ENCODE measurements at places on chromosomes 7 and 10. TPM values are rescaled to one million over a fixed set of nuclear protein-coding genes. Genes with fewer than 3 reads are reported as not detected.

DNA sequence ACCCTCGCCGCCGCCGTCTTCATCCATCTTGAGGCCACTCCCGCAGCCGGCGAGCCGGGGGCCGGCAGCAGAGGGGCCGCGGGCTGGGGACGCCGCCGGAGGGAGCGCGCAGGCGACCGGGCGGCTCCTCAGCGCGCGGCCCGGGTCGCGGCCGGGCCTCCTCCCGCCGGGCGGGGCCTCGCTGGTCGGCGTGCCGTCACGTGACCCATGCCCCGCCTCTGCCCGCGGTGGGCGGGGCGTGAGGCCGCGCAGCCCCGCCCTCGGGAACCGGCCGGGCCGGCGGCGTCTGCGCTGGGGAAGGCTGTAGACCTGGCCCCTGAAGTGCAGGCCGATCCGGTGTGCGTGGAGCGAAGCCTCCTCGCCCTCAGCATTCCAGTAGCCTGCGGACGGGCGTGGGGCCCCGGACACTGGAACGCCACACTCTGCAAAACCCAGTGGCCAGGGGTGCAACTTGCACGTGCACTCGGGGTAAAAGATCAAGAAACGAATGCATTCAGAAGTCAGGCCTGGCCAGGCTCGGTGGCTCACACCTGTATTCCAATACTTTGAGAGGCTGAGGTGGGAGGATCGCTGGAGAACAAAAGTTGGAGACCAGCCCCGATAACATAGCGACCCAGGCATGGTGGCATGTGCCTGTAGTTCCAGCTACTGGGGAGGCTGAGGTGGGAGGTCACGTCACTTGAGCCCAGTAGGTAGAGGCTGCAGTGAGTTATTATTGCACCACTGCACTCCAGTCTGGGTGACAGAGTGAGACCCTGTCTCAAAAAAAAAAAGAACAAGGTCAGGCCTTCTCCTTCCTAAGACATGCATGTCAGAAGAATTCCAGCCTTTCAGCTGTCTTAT lies at the start of gene CYTH3:
Gene CYTH3 (minus strand): TSS at position 144 of the 843 bp plus-strand sequence. CDS start 117 bp downstream, at position 27.
- peak within 1 kb of the TSS; percentile 84 for H3K4me3 ChIP-seq
- no peaks in the 10 kb centered on the region for H3K27me3 ChIP-seq
- DNase-seq, result peak; percentile 97
- H3K4me1 ChIP-seq, result peaks cover 13% of the 10 kb centered on the region
- peak within 1 kb of the TSS; percentile 33 for H3K27ac ChIP-seq

- DNase-seq, result no peak
- H3K36me3 ChIP-seq, result no peaks in the 10 kb centered on the region
- no peaks in the 10 kb centered on the region for H3K27me3 ChIP-seq
- H3K4me1 ChIP-seq, result no peaks in the 10 kb centered on the region
Measured at GRCh38 chr7:48049850-48050249, 14.5 kb downstream of the C7orf57 start.

- no peak for DNase-seq
- peak overlapping the region; percentile 98 for H3K27ac ChIP-seq
- peak overlapping the region; percentile 8 for H3K4me3 ChIP-seq
- H3K27me3 ChIP-seq, result no peaks in the 10 kb centered on the region
- H3K4me1 ChIP-seq, result peaks cover 100% of the 10 kb centered on the region
Measured at GRCh38 chr10:80465451-80465835, 11.3 kb downstream of the TSPAN14 start.

GRCh38 chr7:122219253-122219865 lies 75.3 kb upstream of the AASS start:
- H3K4me3 ChIP-seq, result no peak overlapping the region
- no peak for DNase-seq
- H3K27me3 ChIP-seq, result no peaks in the 10 kb centered on the region

GRCh38 chr10:125928928-125929585 lies 32.7 kb downstream of the FANK1 start:
- no peak overlapping the region for H3K27ac ChIP-seq
- H3K4me3 ChIP-seq, result no peak overlapping the region
- H3K4me1 ChIP-seq, result no peaks in the 10 kb centered on the region
- no peaks in the 10 kb centered on the region for H3K36me3 ChIP-seq

DNA sequence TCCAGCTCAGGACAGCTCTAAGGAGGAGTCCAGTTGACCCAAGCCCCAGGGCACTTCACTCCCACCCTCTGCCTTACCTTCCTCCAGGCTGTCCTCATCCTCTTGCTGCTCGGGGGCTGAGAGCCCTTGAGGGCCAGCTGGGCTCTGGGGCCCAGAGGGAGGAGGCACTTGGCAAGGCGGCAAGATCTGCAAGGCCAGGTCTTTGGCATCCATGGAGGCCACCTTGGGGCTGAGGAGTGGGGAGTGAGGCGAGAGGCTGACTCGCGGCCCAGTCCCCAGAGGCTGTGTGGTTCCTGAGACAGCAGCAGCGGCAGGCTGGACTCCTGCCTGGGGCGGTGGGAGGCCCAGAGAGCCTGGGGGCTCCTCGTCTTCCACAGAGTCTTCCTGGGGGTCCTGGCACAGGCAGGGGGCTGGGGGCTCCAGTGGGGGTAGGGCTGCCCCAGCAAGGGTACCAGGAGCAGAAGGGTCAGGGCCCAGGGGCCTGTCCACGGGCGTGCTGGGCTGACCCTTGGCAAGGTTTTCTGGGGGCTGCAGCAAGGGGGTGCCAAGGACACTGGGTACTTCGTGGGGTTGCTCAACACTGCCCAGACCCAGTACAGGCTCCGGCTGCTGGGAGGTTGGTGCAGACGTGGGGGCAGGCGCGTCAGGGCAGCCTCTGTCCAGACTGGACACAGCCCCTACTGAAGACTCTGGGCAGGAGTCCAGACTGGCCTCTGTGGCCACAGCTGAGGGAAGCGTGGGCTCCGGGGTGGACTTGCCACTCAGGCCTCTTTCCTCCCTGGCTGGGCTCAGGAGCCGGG lies 6.5 kb downstream of the NACAD start:
- no peak overlapping the region for H3K27ac ChIP-seq
- H3K27me3 ChIP-seq, result no peaks in the 10 kb centered on the region
- no peak for DNase-seq
- H3K4me1 ChIP-seq, result no peaks in the 10 kb centered on the region

- no peak for DNase-seq
- no peak overlapping the region for H3K4me3 ChIP-seq
- H3K36me3 ChIP-seq, result no peaks in the 10 kb centered on the region
- H3K27ac ChIP-seq, result no peak overlapping the region
Measured at GRCh38 chr10:11007476-11008020, 10.1 kb upstream of the CELF2 start.

DNA sequence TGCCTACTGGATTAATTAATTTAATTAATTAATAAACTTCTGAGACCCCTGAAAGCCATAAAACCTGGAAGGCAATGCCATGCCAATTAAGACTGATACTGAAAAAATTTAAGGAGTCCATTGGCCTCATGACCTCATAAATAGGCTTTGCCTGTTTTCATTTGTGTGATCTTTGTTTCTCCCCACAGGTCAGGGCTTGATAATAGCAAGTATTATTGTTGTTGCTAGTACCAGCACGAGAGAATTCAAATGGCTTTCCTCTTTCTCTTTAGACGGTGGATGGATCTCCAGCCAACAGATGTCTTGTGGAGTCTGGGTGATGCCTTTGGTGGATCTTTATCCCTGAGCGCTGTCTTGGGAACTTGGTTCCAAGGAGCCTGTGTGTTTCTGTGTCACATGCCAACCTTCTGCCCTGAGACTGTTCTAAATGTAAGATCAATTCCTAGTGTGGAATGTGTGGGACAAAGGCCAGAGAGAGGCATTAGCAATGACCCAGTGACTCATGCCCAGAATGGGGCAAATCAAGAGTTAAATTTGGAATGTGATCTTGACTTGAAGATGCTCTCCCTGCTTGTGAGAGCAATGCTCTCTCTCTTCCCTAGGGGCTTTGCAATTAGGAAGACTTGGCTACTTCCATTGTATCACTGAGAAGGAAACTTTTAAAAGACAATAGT lies 17.7 kb downstream of the ACSM6 start:
- no peak overlapping the region for H3K27ac ChIP-seq
- no peaks in the 10 kb centered on the region for H3K36me3 ChIP-seq
- no peak overlapping the region for H3K4me3 ChIP-seq
- DNase-seq, result no peak
- no peaks in the 10 kb centered on the region for H3K4me1 ChIP-seq
- H3K27me3 ChIP-seq, result no peaks in the 10 kb centered on the region

DNA sequence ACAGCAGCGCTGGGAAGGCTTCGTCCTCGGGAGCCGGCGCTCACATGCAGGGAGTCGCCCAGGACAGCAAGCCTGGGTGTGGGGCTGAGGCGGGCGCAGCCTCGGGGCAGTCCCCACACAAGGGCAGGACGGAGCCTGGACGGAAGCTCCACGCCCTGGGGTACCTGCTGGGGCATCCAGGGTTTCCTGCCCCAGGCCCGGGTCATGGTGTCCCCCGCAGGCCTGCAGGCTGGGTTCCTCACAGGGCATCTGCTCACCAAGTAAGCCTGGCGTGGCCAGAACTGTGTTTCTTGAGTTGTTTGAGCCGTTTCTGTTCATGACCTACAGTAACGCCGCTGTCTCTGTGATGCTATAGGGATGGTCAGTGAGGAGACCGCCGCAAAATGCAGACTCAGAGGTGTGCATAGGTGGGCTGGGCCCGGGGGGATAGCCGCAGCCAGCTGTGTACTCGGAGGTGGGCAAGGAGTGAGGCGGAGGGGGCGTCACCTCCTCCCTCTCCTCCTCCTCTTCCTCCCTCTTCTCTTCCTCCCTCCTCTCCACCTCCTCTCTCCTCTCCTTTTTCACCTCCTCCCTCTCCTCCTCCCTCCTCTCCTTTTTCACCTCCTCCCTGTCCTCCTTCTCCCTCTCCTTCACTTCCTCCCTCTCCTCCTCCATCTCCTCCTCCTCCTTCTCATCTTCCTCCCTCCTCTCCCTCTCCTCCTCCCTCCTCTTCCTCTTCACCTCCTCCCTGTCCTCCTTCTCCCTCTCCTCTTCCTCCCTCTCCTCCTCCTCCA lies 438.9 kb downstream of the DNAJB6 start:
- H3K4me3 ChIP-seq, result no peak overlapping the region
- H3K36me3 ChIP-seq, result no peaks in the 10 kb centered on the region
- no peaks in the 10 kb centered on the region for H3K4me1 ChIP-seq

- no peaks in the 10 kb centered on the region for H3K4me1 ChIP-seq
- H3K4me3 ChIP-seq, result no peak overlapping the region
- no peaks in the 10 kb centered on the region for H3K36me3 ChIP-seq
Measured at GRCh38 chr10:49053053-49053997, 62.0 kb downstream of the VSTM4 start.

GRCh38 chr7:157482517-157483087 lies 145.8 kb downstream of the DNAJB6 start:
- H3K4me3 ChIP-seq, result no peak overlapping the region
- H3K4me1 ChIP-seq, result no peaks in the 10 kb centered on the region
- no peak for DNase-seq

- peaks cover 6% of the 10 kb centered on the region for H3K27me3 ChIP-seq
- H3K36me3 ChIP-seq, result no peaks in the 10 kb centered on the region
- DNase-seq, result no peak
Measured at GRCh38 chr7:44140341-44140740, 791 bp downstream of the MYL7 start.

DNA sequence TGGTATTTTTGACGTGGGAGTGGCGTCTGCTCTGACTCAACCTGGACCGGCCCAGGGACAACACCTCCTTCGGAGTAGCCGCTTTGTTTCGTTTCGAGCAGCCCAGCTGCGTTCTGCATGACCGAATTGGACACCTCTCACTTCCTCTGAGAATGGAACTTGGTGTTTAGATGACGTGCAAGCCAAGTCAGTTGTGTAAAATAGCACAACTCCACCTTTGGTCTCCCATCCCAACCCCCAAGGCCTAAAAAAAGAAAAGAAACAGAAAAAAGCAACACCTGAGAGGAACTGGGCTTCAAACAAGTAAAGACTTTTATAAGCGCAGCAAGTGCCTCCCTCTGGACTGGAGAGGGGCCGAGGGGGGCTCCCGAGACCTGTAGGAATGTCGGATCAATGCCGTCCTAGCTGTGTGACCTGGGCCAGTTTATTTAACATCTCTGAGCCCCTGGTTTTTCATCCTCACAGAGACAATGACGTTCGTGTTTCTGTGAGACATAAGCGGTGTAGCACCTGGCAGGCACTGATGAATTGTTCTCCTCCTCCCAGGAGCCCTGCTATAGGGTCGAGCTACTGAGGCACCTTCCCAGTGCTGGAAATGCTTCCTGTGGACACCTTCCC lies 52.0 kb upstream of the SMNDC1 start:
- H3K27me3 ChIP-seq, result no peaks in the 10 kb centered on the region
- no peaks in the 10 kb centered on the region for H3K36me3 ChIP-seq
- peaks cover 27% of the 10 kb centered on the region for H3K4me1 ChIP-seq
- no peak for DNase-seq
- H3K4me3 ChIP-seq, result no peak overlapping the region
- H3K27ac ChIP-seq, result no peak overlapping the region

DNA sequence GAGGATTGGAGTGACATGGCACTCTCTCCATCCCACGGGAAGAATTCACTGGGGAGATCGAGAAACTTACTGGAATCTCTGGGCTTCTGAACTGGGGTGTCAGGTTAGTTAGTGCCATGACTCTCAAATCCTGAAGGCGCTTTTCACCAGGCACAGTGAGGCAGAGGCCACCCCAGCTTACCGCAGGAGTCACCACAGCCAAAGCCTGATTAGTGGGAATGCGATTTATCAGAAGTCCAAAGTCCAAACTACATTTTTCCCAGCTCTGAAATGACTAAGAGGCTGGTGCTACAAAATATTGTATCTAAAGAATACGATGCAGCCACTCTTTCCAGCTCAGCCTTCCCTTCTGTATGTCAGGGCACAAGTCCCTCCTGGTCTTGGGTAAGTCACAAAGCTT lies 334.8 kb upstream of the SHH start:
- DNase-seq, result no peak
- H3K4me3 ChIP-seq, result no peak overlapping the region
- no peaks in the 10 kb centered on the region for H3K36me3 ChIP-seq
- H3K4me1 ChIP-seq, result no peaks in the 10 kb centered on the region

GRCh38 chr7:33590916-33591315 lies 314.4 kb upstream of the BMPER start:
- no peak for DNase-seq
- H3K4me3 ChIP-seq, result no peak overlapping the region
- no peaks in the 10 kb centered on the region for H3K27me3 ChIP-seq
- H3K36me3 ChIP-seq, result no peaks in the 10 kb centered on the region
- no peaks in the 10 kb centered on the region for H3K4me1 ChIP-seq

- H3K4me1 ChIP-seq, result peaks cover 96% of the 10 kb centered on the region
- H3K36me3 ChIP-seq, result no peaks in the 10 kb centered on the region
- peak; percentile 82 for DNase-seq
- H3K27me3 ChIP-seq, result no peaks in the 10 kb centered on the region
- H3K4me3 ChIP-seq, result no peak overlapping the region
- peak overlapping the region; percentile 80 for H3K27ac ChIP-seq
Measured at GRCh38 chr10:69048103-69048502, 39.8 kb upstream of the SRGN start.

DNA sequence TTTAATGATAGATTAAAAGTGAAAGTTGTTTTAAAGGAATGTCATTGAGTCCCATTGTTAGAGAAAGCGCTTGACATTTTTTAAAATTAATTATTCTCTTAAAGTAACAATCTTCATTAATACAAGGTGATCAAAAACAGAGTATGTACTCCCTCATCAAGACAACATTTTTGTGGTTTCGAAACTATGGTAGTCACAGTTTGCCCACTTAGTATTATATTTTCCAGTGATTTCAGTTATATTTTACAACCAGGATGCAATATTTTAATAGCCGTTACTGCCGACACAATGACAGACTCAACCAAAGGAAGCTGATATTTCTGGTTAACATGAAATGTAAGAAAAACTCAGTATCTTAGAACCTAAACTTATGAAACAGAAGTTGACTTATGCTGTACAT lies 31.3 kb downstream of the MKX start:
- no peaks in the 10 kb centered on the region for H3K36me3 ChIP-seq
- peaks cover 5% of the 10 kb centered on the region for H3K27me3 ChIP-seq
- H3K4me1 ChIP-seq, result no peaks in the 10 kb centered on the region
- H3K27ac ChIP-seq, result no peak overlapping the region
- H3K4me3 ChIP-seq, result no peak overlapping the region

The RBP4 gene
- total RNA-seq, result 18.4 TPM

The NKX2-3 gene
- not detected for total RNA-seq

The PSD gene
- 1.4 TPM for total RNA-seq

The FAM25A gene
- not detected for total RNA-seq

Data from left lung (tissue), 14 donors.